GF-D8 (cell line): ENCODE measurements at places on chromosomes 3 and 15.

- DNase-seq: no peak
Measured at GRCh38 chr3:129503471-129504291, 24.8 kb upstream of the RHO start.

- DNase-seq: no peak
Measured at GRCh38 chr3:134388788-134389485, 14.7 kb upstream of the AMOTL2 start.

DNA sequence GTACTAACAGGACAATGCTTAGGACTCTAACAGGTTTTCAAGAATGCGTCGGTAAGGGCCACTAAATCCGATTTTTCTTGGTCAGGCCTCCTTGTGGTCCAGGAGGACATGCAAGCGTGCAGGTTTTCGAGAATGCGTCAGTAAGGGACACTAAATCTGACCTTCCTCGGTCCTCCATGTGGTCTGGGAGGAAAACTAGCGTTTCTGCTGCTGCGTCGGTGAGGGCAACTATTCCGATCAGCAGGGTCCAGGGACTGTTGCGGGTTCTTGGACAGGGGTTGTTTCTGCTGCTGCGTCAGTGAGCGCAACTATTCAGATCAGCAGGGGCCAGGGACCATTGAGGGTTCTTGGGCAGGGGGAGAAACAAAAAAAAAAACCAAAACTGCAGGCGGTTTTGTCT, 7.8 kb upstream of the UBP1 start:
- DNase-seq: no peak

- no peak for DNase-seq
Measured at GRCh38 chr3:146468234-146468633, 1.1 kb downstream of the PLSCR2 start.

DNA sequence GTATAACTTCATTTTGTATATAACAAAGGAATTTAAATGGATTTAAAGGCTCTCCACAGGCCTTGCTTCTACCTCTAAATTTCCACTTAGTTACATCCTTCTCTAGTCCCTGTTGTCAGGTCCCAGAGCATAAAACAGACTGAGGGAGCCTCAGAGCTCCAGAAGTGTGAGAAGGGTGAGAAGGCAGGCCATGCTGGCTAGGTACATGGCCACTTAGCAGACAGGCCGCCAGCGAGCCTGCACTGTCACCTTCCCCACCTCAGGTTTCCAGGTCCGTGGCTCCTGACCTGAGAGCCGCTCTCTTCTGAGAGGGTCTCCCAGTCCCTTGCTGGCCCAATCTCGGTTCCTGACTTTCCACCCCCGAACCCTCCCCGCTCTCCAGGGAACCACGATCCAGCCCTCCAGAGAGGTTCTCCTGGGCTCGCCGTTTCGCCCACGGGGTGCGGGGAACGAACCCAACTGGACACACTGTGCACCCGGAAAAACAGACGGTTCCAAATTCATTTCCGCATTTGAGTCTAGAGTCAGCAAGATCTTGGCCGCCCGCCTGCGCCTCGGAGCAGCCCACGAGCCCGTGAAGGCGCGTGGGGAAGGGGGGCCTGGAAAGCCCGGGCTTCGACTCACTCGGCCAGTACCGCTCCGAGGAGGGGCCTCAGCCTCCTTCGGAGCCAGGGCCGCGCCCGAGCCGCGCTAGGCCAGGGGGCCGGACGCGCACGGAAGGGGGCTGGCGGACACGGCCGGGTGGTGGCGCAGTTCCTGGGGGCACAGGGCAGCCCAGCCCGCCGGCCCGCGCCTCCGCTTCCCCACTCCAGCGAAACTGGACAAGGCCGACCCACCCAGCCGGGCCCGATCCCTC, 16.7 kb upstream of the SOX2 start:
- no peak for DNase-seq

DNA sequence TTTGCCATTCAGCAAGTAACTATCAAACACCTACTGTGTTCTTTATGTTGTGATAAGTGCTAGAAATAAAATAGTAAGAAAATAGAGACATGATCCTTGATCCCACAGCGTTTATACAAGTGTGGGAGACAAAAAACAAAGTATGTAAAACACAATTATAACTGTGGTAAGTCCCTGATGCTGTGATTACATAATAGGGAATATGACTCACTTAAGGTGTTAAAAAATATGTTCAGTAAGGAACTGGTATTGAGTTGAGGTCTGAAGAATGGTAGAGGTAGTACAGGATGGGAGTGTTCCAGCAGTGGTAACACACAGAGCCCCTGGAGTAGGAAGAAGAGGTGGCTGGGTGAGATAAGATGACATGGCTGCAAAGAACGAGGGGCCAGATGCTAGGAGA, 132.1 kb upstream of the TMC3 start:
- DNase-seq: no peak

DNA sequence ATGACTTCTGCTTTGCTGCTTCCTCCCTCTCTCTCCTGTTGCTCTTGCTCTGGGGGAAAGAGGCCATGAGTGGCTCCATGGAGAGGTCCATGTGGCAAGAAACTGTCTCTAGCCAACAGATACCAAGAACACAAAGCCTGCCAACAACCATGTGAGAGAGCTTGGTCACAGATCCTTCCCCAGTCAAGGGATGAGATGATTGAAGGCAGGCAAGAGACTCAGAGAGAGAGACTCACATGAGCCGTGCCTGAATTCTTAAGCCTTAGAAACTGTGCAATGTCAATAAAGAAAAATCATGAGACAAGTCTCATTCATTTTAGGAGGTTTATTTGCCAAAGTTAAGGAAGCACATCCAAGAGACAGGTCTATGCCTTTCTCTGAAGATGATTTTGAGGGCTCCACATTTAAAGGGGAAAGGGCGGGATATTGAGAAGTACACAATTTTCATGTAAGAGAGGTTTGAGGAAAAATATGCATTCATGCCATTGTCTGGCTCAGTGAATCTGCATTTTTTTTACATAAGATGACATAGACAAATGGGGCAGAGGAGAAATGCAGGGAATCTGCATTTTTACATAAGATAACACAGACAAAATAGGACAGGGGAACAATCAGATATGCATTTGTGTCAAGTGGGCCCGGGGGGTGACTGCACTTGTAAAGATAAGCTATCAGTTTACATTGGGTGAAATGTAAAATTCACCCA, 59.5 kb upstream of the SUCLG2 start:
- DNase-seq: no peak

DNA sequence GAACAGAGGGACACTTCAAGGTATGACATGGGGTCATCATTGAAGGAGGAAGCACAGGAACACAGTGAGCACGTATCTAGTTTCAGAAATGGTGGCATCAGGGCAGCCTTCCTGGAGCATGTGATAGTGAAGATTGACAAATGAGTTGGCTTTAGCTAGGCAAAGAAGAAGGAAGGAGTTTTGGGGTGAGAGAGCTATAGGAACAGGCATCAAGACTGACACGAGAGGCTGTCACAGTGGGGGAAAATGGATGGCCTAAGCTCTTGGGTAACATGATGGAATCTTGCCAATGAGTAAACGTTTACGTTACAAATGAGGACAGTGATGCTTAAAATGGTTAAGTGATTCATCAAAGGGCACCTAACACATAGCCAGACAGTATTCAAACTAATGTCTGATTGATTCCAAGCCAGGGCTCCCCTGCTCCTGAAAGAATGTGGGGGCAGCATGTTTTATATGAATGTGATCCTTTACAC, 23.1 kb upstream of the GPR171 start:
- DNase-seq: no peak

DNA sequence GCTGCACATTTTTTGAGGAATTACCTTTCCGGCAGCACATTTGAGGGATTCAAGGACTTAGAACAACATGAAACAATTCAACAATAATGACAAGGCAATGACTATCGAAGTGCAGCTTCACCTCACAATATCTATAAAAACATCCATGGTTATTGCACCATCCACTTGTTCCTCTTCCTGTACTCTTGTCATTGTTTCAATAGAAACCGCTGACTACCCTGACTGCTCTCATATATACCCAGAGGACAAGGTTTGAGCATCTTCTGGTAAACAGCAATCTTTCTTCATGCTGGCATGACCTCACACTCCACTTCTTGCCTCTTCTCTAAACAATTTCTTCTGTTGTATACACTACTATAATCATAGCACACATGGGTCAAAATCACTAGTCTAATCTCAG, 864.9 kb downstream of the FHIT start:
- peak; percentile 83 for DNase-seq

GRCh38 chr3:80297720-80298119, 529.9 kb upstream of the ROBO1 start:
- DNase-seq: no peak

- no peak for DNase-seq
Measured at GRCh38 chr3:98780343-98780742, 17.2 kb downstream of the ST3GAL6 start.

GRCh38 chr3:98874602-98875249, 26.8 kb downstream of the DCBLD2 start:
- peak; percentile 19 for DNase-seq

- no peak for DNase-seq
Measured at GRCh38 chr3:130389743-130390478, 44.4 kb downstream of the COL6A5 start.

GRCh38 chr3:169008776-169009358, 654.6 kb downstream of the MECOM start:
- DNase-seq: no peak

GRCh38 chr3:34419801-34420200, 621.4 kb downstream of the PDCD6IP start:
- DNase-seq: no peak

GRCh38 chr15:96230526-96231181, 99.8 kb upstream of the NR2F2 start:
- no peak for DNase-seq

- DNase-seq: peak; percentile 38
Measured at GRCh38 chr15:92645051-92645631, 10.4 kb downstream of the FAM174B start.

DNA sequence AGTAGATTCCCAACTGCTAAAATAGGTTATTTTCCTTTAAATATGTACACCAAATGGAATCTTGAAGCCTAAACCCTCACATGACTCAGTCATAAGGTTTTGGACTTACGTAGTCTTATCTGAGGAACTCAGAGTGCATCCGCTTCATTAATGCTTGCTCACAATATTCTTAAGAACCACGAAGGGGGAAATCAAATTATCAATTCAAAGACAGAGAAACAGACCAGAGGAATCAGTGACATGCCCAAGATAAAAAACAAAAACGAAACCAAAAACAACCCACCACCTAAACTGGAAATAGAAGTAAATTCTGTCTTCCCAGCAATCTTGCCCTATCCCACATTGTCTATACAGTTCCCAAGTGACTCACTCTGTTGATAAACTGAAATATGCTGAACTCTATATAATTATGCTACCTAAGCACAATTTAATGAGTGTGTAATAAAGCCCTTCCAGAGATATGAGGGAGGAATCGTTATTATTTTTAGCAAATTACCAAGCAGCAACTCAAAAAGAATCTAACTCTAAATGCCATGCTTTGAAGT, 135.4 kb upstream of the CBLB start:
- DNase-seq: no peak

GRCh38 chr3:14329116-14329830, 73.1 kb upstream of the SLC6A6 start:
- DNase-seq: no peak

GRCh38 chr3:150765949-150766720, 3.2 kb upstream of the SIAH2 start:
- no peak for DNase-seq

- no peak for DNase-seq
Measured at GRCh38 chr3:50352781-50353180, 2.1 kb downstream of the CYB561D2 start.

GRCh38 chr15:40104865-40105516, 3.7 kb downstream of the BMF start:
- DNase-seq: peak; percentile 25

DNA sequence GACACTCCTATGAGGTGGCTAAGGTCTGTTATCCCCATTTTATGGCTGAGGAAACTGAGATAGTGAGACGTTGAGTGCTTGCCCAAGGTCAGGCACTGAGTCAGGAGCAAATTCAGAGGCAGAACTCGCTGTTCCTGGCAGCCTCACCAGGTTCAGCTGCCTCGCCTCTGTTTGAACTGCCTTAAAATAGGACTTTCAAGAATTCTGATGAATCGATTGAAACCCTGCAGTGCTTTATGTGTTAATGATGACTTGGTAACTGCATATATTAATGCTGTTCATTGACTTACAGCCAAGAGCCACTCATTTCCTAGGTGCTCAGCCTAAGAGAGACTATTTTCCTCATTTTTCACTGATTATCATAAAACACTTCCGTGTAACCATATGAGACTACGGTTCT, 79.5 kb upstream of the BHLHE40 start:
- no peak for DNase-seq

DNA sequence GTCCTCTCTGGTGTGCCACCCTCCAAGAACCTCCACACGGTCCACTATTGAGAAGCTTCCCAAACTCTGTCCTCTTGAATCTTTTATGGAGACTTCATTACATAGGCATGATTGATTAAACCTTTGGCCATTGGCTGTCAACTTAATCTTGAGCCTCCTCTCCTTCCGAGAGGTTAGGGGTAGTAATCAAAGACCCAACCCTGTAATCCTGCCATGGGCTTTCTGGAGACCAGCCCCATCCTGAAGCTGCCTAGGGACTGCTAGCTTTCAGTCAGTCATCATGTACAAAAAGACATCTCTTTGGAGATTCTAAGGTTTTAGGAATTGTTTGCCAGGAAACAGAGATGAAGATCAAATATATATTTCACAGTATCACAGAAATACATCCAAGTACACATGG, 37.0 kb downstream of the APH1B start:
- no peak for DNase-seq

DNA sequence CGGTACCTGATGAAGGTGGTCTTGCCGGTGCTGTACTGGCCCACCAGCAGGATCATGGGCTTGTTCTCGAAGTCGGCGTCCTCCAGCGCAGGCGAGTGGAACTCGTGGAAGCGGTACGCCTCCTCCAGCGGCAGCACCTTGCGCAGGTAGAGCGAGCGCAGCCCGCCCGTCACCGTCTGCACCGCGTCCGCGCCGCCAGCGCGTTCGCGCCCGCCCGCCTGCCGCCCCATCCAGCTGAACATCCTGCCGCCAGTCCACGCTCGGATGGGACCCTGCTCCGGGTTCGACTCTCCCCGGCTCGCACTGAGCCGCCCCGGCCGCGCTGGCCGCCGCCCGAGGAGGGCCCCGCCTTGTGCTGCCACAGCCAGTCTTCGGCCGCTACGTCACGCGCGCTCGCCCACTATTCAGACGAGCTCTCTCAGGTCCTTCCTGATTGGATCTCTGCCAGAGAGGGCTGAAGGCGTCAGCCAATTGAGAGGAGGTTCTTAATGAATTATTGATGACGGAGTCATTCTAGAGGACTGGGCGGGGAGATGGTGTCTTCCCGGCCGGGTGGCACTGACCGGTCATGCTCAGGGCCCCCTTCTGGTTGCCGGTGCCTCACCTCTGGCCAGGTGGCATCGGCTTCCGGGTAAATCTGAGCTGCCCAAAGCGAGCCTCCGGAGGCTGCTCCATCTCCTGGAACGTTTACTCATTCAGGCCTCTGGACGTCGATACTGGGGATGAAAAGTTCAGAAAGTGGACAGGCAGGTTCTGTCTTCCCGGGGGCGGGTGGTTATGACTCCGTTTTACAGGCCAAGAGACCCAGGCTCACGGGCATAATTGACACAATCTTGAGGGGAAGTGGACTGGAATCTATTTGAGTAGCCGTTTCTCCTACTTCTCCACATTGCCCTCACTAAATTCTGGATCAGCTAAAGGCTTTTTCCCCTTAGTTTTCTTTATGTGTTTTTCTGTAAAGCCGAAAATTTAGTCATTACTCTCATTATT, at the start of gene EHD4:
TSS of gene EHD4 (minus strand) at position 305 of the 990 bp plus-strand sequence. CDS start at position 242, 63 bp downstream.
- DNase-seq: peak; percentile 66
